ENCODE measurements at places on chromosomes 1 and 21.

- DNase-seq = no peak
These were observed 90.6 kb downstream of the GLUL start for GRCh38 chr1:182301026-182301436.

- no peak for DNase-seq
These were observed 19.6 kb upstream of the RAP1A start for GRCh38 chr1:111599781-111600693.

DNA sequence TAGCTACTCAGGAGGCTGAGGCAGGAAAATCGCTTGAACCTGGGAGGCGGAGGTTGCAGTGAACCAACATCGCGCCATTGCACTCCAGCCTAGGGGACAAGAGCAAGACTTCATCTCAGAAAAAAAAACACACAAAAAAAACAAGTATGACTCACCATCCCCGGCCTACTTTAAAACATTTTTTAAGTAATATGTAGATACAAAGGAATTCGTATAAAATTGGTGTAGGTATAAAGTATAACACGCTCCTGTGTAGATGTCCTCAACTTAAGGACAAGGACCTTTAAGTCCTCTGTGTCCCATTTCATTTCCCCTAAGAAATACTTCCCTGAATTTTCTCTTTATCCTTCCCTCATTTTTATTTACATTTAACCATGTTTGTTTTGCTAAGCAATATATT lies 73.4 kb upstream of the PKN2 start:
- no peak for DNase-seq

- peak; percentile 6 for DNase-seq
These were observed 30.0 kb downstream of the IARS2 start for GRCh38 chr1:220123889-220124288.

DNA sequence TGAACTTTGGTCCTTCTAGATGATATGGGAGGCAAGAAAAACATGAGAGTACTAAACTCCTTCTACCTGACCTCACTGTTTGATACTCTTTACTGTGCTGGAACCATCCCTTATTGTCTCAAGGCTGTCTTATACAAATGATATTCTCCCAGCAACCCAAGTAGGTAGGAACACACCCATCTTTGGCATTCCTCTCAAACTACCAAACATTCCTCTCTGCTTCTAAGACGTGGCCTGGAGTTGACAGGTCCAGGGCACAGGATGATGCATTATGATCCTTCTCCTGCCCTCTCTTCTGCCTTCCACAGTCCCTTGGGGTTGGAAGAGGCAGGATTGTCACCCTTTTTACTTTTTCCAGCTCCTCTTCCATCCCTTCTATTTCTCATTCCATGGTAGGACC lies 90.5 kb downstream of the SPATA17 start:
- DNase-seq = no peak

DNA sequence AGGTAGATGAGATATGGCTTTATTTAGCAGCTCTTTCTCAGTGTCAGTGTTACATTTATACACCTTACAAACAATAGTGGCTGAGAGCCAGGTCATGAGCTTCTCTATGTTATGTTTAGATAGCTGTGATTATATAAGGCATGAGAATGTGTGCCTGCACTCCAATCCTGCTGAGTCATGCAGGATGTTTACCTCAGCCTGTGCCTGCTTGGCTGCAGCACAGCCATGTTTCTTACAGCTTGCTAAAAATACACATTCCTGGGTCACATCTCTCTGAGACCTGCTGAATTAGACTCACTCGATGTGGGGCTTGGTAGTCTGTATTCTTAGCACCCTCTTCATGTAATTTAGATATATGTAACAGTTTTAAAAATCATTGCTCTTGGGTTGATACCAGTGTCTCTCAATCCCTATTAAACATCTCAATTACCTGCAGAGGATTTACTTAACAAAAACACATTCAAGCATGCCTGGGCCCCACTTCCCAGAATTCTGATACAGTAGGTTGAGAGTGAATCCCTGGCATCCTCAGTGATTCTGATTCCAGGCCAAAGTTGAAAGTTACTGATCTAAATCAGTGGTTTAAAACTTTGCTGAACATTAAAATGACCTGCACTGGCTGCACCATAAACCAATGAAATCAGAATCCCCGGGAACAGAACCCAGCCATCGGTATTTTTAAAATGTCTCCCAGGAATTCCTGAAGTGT lies 107.5 kb downstream of the GDAP2 start:
- no peak for DNase-seq

DNA sequence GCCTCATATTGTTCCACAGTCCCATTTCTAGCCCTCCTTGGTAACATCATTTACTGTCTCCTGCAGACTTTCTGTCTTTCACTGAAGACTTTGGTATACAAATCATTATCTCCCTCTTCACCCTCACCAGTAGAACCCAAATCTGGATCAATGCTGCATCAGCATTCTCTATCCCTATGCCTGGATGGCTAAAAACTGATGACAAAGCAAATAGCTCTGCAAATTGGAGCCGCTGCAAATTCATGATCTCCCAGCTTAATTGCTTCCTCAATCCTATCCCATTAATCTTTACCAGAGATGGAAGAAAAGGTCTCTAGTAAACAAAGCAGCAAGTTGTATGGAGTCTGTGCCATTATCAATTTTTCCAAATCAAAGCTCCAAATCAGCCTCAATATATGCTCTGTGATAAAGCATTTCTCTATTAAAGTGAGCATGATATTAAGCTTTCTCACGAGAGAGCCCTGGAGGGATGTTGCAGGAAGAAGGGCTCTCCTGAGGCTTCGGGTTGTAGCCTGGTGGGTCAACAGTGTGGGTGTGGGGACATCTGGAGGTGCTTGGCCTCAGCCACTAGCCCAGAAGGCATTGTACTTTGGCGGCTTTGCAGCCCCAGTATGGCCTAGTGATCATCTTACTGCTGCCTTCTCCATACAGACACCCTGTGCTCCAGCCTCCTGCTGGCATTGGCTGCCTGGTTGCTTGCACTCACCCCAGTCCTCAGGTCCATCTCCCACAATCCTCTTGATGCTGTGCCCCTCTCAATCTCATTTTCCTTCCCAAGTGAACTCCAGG lies 46.2 kb upstream of the COL24A1 start:
- DNase-seq = no peak

GRCh38 chr1:55363268-55363667 lies 148.1 kb upstream of the USP24 start:
- DNase-seq = no peak

- DNase-seq = no peak
These were observed 38.4 kb upstream of the SPAG17 start for GRCh38 chr1:118223426-118223825.

DNA sequence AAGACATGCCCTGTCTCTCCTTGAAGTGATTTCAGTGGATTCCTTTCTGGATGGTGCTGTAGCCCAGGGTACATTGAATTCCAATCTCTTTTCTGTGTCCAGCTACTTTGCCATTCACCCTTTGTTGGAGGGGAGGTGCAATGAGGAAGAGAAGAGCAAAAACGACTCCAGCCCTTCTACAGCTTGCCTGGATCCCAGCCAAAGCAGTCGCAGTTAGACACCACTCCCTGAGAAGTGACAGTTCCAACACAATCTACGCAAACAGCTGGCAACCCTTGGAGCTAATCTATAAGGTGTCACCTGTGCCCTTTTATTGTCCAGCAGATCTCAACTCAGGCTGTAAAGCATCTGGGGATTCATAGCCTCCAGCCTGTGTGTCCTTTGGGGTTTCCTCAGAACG lies 4.6 kb downstream of the CD244 start:
- DNase-seq = no peak

GRCh38 chr1:47189844-47190508 lies at the start of gene PDZK1IP1:
Gene PDZK1IP1 (minus strand): TSS chr1:47190036. CDS start chr1:47189932, 104 bp downstream.
- no peak for DNase-seq

DNA sequence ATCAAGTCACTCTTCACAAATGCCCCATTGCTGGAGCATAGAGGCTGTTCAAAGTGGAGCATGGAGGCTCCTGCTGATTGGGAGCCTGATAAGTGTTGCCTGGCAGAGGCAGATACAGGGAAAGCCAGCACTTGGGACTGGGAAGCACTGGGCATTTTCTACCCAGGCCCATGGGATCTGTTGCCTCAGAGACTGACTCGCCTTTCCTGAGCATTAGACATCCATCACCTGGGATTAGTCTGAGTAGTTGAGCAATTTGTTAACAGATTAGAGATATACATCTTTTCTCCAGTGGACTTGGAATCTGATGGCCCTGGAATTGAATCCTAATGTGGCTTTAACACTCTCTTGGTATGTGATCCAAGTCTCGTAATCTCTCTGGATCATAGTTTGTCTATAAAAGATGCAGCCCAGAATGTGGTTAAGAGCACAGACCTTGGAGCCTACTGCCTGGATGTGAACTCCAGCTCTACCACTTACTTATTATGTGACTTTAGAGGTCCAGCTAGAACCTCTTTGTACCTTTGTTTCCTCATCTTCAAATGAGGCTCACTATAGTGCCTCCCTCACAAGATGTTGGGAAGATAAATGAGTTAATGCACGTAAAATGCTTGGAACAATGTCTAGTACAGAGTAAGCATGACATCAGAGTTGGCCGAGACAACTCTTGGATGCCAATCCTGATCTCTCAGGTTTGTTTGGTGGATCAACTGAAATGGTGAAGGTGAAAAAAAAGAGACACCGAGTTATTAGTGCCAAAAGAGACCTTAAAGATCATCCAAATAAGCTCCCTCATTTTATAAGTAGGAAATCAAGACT lies 38.3 kb upstream of the NRDC start:
- no peak for DNase-seq

DNA sequence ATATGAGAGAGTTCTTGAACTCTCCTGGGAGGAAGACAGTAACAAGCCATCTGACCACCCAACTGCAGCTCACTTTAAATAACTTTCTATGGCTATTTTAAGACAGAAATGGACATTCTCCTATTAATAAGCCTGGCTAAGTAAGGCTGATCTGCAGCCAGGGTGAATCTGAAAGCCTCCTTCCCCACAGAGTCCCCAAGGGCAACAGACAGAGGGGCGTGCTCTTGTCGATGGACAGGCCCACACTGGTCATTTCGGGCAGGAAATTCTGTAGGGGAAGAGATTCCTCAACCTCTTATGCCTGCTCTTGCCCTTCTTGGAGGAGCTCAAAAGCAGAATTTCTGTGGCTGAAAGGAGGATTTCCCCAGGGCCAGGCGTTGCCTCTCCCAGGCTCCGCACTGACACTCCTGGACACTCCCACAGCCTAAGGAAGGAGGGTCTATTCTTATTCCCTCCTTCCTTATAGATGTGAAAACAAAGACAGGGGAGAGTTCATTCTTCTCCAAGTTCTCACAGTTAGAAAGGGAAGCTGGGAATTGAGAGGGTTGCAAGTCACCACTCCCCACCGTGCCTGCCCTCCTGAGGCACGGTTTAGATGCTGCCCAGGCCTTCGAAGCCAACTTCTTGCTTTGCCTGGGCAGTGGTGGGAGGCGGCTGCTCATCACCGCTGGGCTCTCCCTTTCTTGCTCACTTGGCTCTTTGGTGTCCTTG lies 17.9 kb upstream of the KANK4 start:
- DNase-seq = no peak

DNA sequence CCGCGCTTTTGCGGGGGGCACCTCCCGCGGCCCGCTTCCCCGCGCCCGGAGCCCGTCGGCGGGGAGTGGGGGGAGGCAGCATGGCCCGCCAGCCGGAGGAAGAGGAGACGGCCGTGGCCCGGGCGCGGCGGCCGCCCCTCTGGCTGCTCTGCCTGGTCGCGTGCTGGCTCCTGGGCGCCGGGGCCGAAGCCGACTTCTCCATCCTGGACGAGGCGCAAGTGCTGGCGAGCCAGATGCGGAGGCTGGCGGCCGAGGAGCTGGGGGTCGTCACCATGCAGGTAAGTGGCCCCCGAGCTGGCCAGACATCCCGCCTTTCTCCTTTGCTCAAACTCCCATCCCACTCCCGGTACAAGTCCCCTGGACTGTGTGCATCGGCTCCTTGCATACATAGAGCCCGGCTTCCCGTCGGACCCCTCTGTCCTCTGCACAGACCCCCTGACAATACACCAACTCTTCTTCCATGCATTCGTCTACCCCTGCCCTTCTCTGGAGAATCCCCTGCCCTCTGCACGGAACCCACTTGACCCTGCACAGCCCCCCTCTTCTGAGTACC lies 812 bp downstream of the CACHD1 start:
- no peak for DNase-seq

DNA sequence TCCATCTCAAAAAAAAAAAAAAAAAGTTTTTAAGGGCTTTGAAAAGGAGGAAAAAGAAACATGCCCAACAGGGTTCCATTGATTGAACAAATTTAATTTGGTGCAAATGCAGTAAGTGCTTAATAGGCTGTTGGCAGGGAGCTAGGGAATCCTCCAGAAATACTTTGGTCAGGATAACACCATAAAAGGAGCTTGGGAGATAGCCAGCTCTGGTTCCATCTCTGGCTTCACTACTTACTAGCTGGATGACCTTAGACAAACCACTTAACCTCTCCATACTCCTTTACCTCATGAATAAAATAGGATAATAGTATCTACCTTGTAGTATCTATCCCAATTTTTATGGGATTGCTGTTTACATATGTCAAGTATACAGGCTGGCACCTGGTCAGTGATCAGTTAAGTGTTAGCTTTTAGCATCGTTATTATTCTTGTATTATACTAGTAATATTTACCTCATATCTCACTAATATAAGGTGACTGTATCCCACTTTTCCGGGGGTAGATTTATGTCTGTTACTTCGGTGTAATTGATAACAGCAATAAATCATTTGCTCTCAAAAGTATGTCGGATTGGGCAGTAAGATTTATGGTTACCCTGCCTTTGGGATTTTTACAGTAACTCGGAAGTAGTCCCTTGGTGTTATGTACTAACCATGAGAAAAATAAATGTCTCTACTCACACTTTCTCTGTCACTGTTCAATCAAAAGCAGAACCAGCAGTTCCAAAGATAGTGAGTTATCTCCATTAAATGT lies 36.4 kb downstream of the BTG3 start:
- DNase-seq = no peak
